ENCODE measurements at places on chromosomes 16 and 17.
A peak's percentile ranks its signal among the peaks of the same experiment; 100 is the strongest.

- DNase-seq, result no peak
Observed at GRCh38 chr16:1639282-1639681, 27.1 kb downstream of the CRAMP1 start.

DNA sequence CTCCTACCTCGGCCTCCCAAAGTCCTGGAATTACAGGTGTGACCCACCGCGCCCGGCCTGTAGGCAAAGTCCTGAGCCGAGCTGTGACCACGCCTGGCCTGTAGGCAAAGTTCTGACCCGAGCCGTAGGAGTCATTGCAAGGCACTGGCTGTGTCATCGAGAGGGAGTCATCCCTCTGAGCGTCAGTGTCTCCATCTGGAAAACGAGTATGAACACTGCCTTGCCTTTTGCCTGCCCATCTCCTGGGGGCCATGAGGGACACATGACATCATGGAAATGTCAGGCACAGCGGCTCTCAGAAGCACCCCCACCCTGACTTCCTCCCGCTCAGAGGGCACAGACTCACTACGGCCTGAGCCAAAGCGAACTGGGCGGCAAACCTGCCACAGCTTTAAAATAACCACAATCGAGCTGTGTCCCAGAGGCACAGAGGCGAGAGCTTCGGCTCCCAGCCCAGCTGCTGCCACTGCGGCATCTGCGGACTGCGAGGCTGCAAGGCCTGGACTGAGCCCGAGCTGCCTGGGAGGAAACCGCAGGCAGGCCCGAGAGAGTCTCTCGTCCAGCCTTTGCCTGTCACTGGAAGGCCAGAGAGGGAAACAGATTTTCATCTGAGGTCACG, 50.8 kb downstream of the RPH3AL start:
- DNase-seq, result peak; percentile 48

DNA sequence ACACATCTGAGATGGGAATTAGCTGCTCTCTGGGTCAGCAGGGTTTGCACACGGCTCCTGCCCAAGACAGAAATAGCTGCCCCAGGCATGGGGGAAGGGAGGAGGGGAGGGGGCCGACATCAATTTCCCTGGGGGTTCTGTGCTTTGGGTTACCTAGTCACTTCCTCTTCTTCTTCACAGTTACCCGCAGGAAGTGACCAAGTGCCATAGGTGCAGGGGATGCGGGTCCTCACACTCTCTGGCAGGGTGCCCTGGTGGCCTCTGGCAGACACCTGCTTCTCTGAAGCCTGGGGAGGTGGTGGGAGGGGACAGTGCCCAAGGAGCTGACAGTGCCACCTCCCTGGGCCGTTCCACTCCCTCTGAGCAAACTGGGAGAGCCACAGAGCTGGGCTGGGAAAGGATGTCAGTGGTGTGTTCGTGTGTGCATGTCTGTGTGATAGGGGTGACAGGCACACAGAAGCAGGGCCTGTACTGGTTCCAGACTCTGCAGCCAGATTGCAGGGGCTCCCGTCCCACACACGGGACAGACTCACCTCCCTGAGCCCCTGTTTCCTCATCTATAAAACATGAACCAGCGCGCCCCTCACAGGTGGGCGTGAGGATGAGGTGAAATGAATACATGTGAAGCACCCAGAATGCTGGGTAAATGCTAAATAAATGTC, 18.2 kb downstream of the SCN4A start:
- DNase-seq, result no peak

DNA sequence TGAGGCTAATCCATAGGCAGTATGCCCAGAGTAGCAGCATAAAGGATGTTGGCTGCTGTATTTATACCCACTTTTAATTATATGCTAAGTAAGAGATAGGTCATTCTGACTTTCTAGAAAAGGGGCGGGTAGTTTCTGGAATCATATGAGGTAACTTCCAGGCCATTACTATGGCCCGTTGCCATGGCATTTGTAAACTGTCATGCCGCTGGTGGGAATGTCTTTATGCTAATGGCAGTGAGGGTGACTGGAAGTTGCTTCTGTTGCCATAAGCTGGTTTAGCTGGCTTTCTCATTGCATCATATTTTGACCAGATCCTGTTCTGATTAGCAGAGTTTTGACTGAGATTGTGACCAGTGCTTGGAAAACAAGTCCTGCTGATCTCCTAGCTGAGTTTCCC, 929.6 kb upstream of the CDH8 start:
- DNase-seq, result no peak

DNA sequence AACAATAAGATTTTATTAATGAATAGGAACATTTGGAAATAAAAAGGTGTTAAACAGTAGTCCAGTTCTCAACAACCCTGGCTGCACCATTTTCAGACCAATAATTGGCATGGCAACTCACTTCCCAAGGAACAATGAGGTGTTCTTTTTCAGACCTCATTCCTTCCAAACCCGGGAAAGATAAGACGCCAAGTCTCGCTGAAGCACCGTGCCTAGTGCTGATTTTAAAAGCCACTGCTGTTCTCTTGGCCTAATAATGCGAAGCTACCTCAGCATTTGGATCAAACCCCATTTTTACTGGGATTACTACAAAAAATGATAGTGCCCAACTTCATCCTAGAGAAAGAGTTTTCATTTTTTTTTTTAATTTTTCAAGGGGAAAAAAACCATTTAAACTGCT, 75.2 kb upstream of the NOL11 start:
- no peak for DNase-seq

- no peak for DNase-seq
Observed at GRCh38 chr17:57869617-57870282, 19.9 kb upstream of the MRPS23 start.

- DNase-seq, result no peak
Observed at GRCh38 chr16:1168837-1169236, 15.9 kb downstream of the CACNA1H start.

- DNase-seq, result peak; percentile 82
Observed at GRCh38 chr17:45092911-45093430, 31.9 kb downstream of the NMT1 start.

- peak; percentile 38 for DNase-seq
Observed at GRCh38 chr17:3528403-3528851, 29.2 kb downstream of the TRPV3 start.

DNA sequence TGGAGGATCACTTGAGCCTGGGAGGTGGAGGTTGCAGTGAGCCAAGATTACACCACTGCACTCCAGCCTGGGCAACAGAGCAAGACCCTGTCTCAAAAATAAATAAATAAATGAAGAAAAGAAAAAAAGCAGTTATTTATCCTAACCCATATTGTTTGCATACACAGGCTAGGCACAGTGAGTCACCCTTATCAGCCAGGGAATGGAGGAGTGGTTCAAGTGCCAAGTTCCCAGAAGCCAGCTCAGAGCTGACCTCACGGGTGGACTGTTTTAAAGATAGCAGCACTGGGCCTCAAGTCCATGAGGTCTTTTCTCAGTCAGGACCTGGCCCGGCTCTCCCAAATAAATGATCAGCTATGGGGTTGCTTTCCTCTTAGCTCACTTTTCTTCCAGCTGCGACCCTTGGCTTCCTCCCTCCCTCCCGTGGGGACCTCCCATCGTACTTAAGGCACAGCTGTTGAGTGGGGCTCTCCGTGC, 22.6 kb upstream of the MGAT5B start:
- no peak for DNase-seq

DNA sequence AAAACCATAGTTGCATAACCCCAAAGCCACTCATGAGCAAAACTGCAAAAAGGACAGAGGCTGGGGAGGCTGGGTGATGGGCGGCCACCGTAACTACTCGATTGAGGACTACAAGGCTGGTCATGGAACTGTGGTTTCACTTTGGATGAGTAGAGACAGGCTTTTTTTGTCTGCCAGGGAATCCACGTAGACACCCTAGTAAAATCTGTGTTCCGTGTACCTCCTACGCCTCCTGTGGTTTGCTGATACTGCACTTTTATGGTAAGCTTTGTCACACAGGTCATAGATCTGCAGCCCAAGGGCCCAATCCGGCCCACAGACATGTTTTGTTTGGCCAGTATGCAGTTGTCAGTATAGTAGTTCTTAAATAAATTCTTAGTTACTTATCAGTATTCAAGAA, 2.2 kb upstream of the TLCD3B start:
- no peak for DNase-seq

DNA sequence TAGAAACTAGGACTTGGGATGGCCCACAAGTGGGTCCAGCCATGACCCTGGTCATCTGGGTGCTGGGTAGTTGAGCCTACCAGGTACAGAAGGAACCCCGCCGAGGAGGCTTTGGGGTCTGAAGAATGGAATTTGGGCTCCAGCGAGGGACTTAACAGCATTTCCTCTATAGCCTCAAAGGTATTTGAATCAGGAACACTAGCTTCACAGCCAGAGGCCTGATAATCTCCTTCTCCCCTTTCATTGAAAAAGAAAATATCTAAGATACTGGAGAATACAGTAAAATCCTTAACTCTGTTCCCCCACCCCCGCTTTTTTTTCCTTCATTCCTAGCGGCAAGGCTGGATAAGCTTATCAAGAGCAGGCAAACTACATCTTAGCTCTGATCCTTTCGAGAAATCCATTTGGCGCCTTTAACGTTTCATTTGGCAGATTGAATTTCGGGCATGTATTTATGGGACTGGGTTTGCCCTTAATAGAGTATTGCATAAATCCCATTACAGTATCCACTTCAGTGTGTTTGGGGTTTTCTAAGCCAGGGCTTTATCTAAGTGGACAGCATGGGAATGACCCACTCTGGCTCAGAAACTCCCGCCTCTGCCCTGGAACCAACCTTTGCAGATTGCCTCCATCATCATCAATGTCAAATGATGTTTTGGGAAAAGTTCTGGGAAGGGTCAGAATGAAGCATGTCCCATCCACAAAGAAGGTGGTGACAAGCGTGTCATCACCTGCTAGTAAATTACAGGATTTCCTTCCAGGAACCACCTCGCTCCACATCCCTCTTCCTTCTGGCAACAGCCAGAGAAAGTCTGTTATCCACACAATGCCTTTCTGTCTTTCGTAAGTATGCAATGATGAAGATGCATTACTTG, 36.9 kb downstream of the XYLT1 start:
- no peak for DNase-seq

- no peak for DNase-seq
Observed at GRCh38 chr16:66171578-66171977, 194.9 kb upstream of the CDH5 start.

GRCh38 chr16:14961405-14962186, 13.2 kb upstream of the PDXDC1 start:
- no peak for DNase-seq

- DNase-seq, result peak; percentile 50
Observed at GRCh38 chr17:5536866-5537650, 47.3 kb downstream of the NLRP1 start.

GRCh38 chr16:29141586-29142324, 156.9 kb downstream of the LAT start:
- DNase-seq, result peak; percentile 26

- DNase-seq, result peak; percentile 55
Observed at GRCh38 chr17:64355536-64356303, 34.9 kb downstream of the PECAM1 start.

DNA sequence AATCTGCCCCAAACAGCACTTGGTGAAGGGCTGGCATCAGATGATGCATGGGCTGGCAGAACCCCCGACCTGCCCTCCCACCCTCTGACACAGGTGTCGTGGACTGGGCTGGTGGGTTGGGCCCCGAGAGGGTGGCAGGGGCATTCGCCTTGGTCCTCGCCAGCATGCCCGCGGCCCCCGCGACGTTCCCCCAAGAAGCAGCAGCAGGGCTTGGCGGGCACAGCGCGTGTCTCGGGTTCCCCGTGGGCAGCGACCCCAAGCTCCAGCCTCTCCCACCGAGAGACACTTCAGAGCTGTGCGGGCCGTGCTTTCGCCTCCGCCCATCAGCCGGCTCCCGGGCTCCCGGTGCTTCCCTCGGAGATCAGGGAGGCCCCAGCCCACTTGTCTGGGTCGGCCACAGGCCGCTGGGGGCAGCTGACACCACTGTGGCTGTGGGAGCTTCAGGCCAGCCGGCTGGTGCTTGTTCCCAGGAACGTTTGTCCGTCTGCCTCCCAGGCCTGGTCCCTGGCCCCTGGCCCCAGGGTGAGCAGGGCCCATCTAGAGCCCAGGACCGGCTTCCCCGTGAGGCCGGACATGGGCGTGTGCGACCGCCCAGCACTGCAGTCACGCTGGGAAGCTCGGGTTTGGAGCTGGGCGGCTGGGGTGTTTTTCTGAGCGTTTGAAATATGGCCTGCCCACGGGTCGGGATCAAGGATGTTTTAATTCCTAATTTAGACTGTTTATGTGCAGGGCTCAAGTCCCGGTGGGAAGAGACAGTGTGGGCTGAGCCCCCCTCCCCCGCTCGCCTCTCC, 16.6 kb downstream of the CACNA1H start:
- DNase-seq, result no peak

DNA sequence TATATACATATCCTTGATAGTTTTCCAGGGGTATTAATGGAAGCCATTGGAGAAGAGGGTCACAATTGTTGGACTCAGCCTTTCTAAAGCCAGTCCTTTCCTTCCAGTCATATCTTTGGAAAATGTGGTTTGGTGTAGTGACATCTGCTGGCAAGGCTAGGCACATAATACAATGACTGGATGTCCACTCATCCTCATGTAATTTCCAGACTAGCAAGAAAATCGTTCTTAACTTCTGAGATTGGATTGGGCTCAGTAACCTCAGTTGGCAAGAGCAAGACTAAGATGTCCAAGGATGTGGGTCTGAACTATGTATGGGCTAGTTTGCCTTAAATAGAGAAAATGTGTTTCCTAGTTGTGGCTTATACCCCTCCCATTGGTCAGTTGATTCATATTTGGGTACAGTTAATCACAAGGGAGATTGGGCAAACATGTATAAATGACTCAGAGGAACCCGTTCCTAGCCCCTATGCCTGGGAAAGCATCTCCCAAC, 8.7 kb upstream of the KAT7 start:
- no peak for DNase-seq

GRCh38 chr17:3271072-3271848, 26.9 kb downstream of the OR3A1 start:
- no peak for DNase-seq

DNA sequence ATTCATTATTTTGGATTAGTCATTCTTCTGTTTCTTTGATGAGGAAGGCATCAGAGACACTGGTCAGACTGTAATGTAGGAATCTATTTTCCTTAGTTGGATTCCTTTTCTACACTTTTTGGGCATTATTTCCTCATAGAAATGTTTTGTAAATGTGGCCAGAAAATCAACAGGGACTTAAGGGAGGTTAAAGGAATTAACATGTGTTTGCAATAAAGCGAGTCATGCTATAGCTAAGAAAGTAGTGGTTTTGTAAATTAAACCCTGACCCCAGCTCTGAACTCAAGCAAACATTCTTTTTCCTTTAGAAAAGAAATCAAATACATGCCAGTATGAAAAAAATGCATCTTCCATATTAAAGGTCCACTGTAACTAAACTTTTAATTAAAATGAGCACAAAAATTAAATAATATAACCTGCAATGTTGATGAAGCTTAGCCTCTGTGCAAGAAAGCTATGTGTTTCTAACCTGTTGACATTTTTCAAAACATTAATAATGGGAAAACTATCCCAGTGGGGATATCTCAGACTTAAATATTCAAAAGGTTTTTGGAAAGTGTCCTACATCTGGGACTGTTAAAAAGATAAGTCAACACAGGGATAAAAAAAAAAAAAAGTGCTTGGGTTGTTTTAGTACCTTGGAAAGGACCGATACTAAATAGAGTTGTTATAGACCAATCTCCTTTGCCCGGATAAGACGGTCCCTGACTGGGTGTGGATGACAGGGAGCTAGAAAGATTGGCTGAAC, 428.0 kb downstream of the CA10 start:
- DNase-seq, result no peak

- no peak for DNase-seq
Observed at GRCh38 chr16:85500220-85500619, 112.9 kb upstream of the GSE1 start.

All from upper lobe of right lung (tissue), 1 donor.